Transverse colon (tissue), 4 donors: ENCODE measurements at places on chromosomes 2 and 18. TPM values are rescaled to one million over a fixed set of nuclear protein-coding genes. Genes with fewer than 3 reads are reported as not detected.

Gene C2orf76
- not detected for total RNA-seq

Gene MTCL1
- total RNA-seq: 12.3 TPM

Gene CNNM3
- total RNA-seq: 29.2 TPM

Gene TBR1
- total RNA-seq: not detected

Gene PIEZO2
- 4.2 TPM for total RNA-seq

DNA sequence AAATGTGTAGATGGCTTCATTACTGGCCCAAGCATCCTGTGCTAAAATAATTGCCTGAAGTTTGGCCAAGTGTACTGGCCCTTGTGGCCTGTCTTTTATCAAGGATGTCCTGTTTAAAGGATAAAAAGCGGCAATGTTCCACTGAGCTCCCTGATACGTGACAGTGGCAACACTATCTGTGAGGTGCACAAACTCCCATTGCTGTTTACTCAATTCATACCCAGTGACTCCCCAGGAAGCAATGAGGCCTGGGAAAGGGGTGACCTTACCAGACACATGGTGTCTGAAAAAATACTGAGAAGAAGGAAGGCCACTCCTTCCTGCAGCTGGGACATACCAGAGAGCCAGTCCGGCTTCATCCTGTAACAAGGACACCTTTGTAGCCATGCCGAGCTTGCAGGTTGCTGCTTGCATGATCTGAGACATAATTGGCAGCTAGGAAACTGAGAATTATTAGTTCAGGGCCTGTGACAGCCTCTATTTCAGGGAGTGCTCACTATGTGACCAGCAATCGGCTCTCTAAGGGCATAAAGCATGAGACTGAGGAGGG, 198.5 kb upstream of the LRATD1 start:
- H3K27me3 ChIP-seq: no peaks in the 10 kb centered on the region
- no peak overlapping the region for H3K4me3 ChIP-seq
- no peak overlapping the region for H3K27ac ChIP-seq
- H3K4me1 ChIP-seq: no peaks in the 10 kb centered on the region

DNA sequence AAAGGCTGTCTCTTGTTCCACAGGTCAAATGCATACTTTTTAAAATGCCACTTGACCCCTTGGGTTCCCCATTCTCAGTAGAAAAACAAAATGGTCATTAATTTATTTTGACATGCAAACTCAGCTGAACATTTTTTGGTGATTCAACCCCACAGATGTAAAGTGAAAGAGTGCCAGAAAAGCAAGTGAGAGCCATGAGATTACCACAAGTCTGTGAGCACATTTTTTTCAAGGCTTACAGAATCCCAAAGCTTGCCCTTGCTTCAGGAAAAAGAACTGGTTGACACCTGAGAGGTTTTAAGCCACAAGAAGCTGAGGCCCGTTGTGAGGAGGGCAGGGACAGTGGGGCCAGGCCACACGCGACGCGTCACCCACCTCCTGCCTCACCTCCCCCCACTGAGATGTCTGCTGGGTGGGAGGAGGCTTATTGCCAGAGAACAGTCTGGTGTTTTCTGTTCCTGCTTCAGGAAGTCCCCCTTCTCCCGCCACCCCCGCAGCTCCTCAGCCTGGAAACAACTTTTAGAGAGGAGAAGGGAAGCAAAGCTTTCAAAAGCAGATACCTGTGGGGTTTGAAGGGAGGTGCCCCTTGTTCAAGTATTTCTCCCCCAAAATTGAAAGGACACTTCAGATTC, 70.4 kb upstream of the CYP1B1 start:
- H3K27ac ChIP-seq: peak overlapping the region; percentile 68
- peak; percentile 18 for DNase-seq
- no peak overlapping the region for H3K4me3 ChIP-seq
- H3K36me3 ChIP-seq: no peaks in the 10 kb centered on the region
- no peaks in the 10 kb centered on the region for H3K27me3 ChIP-seq

DNA sequence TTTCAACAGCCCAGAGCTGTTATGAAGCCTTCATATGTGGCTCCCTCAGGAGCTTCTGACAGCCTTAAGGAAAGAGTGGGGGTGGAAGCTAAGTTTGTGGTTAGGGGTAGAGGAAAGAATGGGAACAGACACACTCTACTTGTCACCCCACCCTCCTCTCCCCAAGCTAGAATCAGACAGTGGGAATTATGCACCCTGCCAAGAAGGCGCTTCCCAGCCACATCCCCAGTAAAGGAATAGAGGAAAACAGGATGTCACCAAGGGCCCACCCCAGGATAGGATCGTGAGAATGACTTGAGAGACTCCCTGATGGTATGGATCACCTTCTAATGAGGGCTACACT, 32.4 kb upstream of the EML4 start:
- no peaks in the 10 kb centered on the region for H3K27me3 ChIP-seq
- peaks cover 56% of the 10 kb centered on the region for H3K4me1 ChIP-seq
- DNase-seq: no peak
- H3K27ac ChIP-seq: no peak overlapping the region

DNA sequence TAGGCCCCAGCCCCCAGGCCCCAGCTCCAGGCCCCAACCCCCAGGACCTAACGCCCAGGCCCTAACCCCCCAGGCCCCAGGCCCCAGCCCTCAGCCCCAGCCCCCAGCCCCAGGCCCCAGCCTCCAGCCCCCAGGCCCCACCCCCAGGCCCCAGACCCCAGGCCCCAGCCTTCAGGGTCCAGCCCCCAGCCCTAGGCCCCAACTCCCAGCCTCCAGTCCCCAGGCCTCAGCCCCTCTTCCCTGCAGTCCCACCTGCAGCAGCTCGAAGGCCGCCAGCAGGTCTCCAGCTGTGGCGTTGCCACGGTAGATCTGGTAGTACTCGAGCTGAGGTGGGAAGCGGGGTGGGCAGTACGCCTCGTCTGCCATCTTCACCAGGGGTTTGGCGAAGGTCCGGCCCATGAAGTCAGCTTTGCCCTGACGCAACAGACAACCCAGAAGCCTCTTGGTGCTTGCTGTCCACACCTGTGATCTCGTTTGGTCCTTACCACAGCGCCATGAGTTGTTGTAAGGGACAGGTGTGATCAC, 3.6 kb downstream of the OTOF start:
- H3K4me3 ChIP-seq: no peak overlapping the region
- no peaks in the 10 kb centered on the region for H3K4me1 ChIP-seq
- H3K36me3 ChIP-seq: no peaks in the 10 kb centered on the region
- H3K27me3 ChIP-seq: no peaks in the 10 kb centered on the region
- no peak for DNase-seq
- no peak overlapping the region for H3K27ac ChIP-seq

- no peak for DNase-seq
- H3K27me3 ChIP-seq: peaks cover 10% of the 10 kb centered on the region
- H3K4me3 ChIP-seq: no peak overlapping the region
- H3K4me1 ChIP-seq: no peaks in the 10 kb centered on the region
- no peak overlapping the region for H3K27ac ChIP-seq
Measured at GRCh38 chr18:11154368-11154989, 5.1 kb upstream of the PIEZO2 start.

DNA sequence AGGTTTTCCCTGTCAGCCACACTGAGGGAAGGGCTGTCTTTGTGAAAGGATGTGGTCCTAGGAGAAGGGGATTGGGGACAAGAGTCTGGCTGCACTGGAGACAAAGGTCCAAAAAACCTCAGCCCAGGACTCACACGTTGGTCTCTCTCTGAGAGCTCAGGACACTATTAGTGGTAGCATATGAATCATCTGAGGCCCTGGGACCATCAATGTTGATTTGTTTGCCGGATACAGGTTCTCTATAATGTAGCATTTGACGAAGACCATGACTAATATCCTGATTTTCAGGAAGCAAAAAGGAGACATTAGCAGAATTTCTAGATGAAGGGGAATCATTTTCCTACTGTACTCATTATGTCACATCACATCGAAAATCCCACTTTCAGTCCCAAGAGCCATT, 22.2 kb upstream of the DNAH6 start:
- H3K4me3 ChIP-seq: no peak overlapping the region
- no peaks in the 10 kb centered on the region for H3K36me3 ChIP-seq
- no peak overlapping the region for H3K27ac ChIP-seq
- H3K4me1 ChIP-seq: no peaks in the 10 kb centered on the region
- DNase-seq: no peak

DNA sequence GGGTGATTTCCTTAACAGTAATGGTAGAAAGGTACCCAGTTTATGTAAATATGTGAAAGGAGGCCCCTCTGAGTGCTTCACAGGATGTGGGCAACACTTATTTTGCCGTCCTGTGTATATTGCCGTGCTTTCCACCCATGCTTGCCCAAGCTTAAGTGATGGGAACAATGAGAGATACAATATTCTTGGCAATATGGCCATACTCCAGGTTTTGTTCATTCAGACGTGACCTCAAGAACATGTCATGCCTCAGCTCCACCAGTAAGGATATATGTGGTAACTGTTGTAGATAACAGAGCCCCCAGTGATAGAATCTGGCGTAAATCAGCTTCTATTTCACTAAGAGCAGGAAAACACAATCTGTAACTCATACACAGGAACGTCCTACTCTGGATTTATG, 318.7 kb downstream of the PTPRM start:
- H3K27ac ChIP-seq: no peak overlapping the region
- H3K4me3 ChIP-seq: no peak overlapping the region

DNA sequence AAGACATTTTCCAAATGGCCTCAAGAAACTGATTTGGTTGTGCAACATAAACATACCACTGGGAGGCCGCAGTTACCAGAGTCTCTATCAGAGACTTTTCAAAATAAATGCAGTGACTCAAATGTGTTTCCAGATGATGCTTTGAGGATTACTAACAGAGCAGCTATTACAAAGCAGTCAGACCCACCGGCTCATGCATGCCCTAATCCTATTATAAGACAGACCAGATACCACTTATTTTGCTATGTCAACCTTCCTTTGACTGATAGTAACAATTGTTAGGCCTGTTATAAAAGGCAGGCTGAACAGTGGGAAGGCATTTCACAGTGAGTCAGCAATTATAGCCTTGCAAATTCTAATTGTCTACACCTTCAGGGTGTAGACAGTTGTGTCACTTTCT, 217.7 kb downstream of the LRRTM1 start:
- H3K4me1 ChIP-seq: no peaks in the 10 kb centered on the region
- H3K4me3 ChIP-seq: no peak overlapping the region
- no peaks in the 10 kb centered on the region for H3K36me3 ChIP-seq
- DNase-seq: no peak
